ENCODE measurements at places on chromosomes 2 and 18. TPM values are rescaled to one million over a fixed set of nuclear protein-coding genes. Genes with fewer than 3 reads are reported as not detected.
A peak's percentile ranks its signal among the peaks of the same experiment; 100 is the strongest.

- no peak for DNase-seq
Measured at GRCh38 chr2:68089961-68090360, 27.2 kb upstream of the C1D start.

GRCh38 chr2:219174801-219175200, 1.9 kb downstream of the CNPPD1 start:
- DNase-seq, result no peak

DNA sequence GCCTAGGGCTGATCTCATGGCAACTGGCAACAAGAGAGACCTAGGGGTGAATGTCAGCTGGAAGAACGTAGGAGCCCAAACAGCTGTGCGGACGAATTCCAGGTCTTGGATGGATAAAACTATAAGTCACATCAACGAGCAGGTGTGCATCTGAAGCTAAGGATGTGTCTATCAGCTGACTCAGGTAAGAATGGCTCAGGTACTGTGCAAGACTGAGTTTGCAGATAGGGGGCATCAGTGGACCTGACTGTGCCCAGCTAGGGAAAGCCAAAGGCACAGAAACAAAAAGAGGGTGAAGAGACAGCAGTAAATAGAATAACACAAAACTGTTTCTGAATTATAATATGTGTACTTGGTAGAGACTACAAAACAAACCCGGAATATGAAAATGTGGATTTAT, 357.3 kb downstream of the ZEB2 start:
- no peak for DNase-seq

GRCh38 chr2:34096562-34097171, 497.6 kb upstream of the FAM98A start:
- peak; percentile 59 for DNase-seq

SOWAHC gene
- 3.2 TPM for total RNA-seq

GRCh38 chr2:100482741-100483140, 12.5 kb downstream of the NMS start:
- no peak for DNase-seq

GRCh38 chr2:233688341-233688740, 4.3 kb upstream of the UGT1A6 start:
- no peak for DNase-seq
